ENCODE measurements at places on chromosomes 4 and X. TPM values are rescaled to one million over a fixed set of nuclear protein-coding genes. Genes with fewer than 3 reads are reported as not detected.

The SASH3 gene
- total RNA-seq: 5.0 TPM

The OPN1MW3 gene
- not detected for total RNA-seq

The LNX1 gene
- 2.3 TPM for total RNA-seq

The AFF1 gene
- 85.0 TPM for total RNA-seq

The ITGB1BP2 gene
- 9.9 TPM for total RNA-seq

The CXXC4 gene
- total RNA-seq: 2.2 TPM

The PAGE2B gene
- total RNA-seq: not detected

The FAT4 gene
- total RNA-seq: 62.8 TPM

The RS1 gene
- not detected for total RNA-seq

The GLOD5 gene
- total RNA-seq: not detected

The PPP4R3C gene
- total RNA-seq: not detected

GRCh38 chr4:86107112-86107511 lies 252.7 kb downstream of the MAPK10 start:
- peaks cover 13% of the 10 kb centered on the region for H3K4me1 ChIP-seq
- H3K4me3 ChIP-seq: no peak overlapping the region
- no peaks in the 10 kb centered on the region for H3K27me3 ChIP-seq
- H3K36me3 ChIP-seq: no peaks in the 10 kb centered on the region
- no peak overlapping the region for H3K27ac ChIP-seq

DNA sequence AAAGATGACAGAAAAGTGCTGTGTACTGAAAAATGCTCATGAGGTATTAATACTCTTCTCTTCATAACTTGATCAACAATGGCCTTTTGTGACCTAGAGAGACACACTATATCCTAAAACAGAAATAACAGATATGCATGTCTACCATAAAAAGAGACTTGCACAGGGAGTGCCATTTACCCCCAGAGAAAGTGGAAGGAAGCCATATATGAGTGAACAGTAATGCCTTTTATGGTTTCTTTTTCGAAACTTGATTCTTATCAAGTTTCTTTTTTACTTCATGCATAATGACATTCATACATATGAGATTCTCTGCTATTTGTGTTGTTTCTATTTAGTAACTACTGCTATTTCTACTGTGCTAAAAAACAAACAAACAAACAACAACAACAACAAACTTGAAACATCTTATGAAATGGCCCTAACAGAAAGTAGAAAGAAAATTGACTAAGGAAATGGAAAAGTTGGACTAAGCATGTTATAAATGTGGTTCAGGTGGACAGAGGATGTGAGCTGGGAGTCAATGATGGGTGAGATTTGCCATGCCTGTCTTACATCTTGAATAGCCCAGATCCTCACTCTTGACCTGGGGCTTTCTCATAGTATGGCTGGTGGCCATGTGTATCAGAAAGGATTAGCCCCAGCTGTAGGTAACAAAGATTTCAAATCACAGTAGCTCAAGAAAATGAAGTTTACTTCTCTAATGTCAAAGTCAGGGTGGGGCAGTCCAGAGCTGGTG lies 43.8 kb downstream of the GEMIN8 start:
- no peak overlapping the region for H3K27ac ChIP-seq
- H3K36me3 ChIP-seq: no peaks in the 10 kb centered on the region
- H3K4me1 ChIP-seq: no peaks in the 10 kb centered on the region

DNA sequence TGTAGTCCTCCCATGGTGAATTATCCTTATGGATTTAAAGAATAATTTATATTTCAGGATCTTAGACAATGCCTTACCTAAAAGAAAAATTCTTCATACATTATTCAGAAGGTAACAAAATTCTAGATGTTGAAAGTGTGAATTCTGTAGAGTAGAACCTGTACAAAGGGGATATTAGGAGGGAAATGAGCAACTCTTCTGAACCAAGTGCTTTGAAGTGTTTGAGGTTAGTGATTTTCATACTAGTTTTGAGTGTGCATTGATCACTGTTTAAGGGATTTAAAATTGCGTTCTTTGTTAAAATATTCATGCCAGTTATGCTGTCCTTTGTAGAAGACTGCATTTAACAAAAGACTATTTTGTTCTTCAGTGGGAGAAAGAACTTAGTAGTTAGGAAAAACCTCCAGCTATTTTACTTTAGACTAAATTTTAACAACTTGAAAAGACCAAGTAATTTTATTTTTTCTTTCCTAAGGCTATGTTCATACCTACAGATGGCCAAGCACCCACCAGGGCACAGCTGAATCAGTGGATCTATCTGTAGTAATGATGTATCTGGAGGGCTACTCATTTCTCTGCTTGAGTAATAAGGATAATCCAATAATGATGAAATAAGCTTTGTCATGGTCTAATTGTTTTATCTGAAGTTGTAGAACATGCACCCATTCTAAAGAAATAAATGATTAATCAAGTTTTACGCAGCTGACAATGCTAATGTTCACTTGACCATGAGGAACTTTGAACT lies 134.3 kb upstream of the RPS6KA6 start:
- H3K27ac ChIP-seq: no peak overlapping the region
- no peak overlapping the region for H3K4me3 ChIP-seq
- H3K4me1 ChIP-seq: no peaks in the 10 kb centered on the region
- DNase-seq: no peak
- no peaks in the 10 kb centered on the region for H3K27me3 ChIP-seq

GRCh38 chrX:71872542-71873458 lies 37.8 kb upstream of the NHSL2 start:
- no peaks in the 10 kb centered on the region for H3K36me3 ChIP-seq
- no peak overlapping the region for H3K4me3 ChIP-seq
- no peak overlapping the region for H3K27ac ChIP-seq
- no peaks in the 10 kb centered on the region for H3K27me3 ChIP-seq

DNA sequence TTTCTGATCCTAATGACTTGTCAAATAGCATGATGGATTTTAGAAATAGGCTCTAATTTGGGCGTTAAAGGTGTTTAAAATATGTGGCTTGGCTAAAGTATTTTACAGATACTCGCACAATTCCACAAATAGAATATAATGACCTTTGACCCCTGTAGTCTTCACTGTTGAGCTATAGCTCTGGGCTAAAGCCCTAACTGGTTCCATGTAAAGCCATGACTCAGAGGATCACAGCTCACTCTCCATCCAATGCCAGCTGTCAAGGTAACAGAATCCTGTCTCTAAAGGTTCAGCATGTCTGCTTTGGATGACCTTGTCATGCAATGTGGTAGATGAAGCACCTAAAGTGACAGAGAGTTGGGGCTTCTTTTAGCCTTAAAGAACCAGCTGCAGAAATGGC lies 42.5 kb downstream of the TLR10 start:
- no peak for DNase-seq
- H3K27ac ChIP-seq: no peak overlapping the region

DNA sequence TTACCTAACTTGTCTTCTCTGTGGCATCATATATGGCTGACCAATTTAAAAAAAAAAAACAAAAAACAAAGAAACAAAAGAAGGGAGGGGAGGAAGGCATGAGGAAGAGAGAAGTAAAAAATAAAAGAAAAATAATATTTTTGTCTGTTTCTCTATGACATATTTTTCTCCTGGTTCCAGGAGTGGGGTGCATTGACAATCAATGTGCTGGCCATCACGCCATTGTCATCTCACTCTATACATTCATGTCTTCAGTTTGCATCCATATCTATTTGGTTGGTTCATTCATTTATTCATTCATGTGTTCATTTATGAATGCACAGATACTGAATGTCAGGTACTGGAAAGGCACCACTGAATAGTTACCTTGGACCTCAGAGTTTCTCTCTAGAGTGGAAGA lies 183.4 kb downstream of the DCHS2 start:
- no peaks in the 10 kb centered on the region for H3K4me1 ChIP-seq
- H3K4me3 ChIP-seq: no peak overlapping the region
- H3K27me3 ChIP-seq: no peaks in the 10 kb centered on the region
- H3K27ac ChIP-seq: no peak overlapping the region
- DNase-seq: no peak

- no peaks in the 10 kb centered on the region for H3K36me3 ChIP-seq
- peak overlapping the region; percentile 96 for H3K4me3 ChIP-seq
- H3K27me3 ChIP-seq: no peaks in the 10 kb centered on the region
Observed at GRCh38 chr4:150581641-150582051, 305 bp upstream of the MAB21L2 start.

DNA sequence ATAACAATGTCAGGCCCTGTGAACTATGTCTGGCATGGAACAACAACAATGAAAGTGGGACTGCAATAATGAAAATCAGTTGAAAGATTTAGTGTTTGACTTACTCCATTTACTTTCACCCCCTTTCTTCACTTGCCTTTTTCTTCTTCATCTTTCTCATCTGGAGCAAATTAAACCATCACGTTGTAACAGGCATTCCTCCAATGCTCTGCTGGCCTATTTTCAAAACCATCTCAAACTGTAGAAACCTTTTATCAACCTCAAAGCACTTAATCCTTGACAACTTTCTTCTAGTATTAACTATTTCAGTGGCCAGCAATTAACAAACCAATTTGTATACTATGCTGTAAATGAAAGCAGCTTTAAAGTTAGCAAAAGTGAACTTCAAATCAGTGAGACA lies 8.3 kb downstream of the KLHL13 start:
- H3K36me3 ChIP-seq: no peaks in the 10 kb centered on the region
- H3K27me3 ChIP-seq: no peaks in the 10 kb centered on the region
- H3K27ac ChIP-seq: no peak overlapping the region
- DNase-seq: no peak

DNA sequence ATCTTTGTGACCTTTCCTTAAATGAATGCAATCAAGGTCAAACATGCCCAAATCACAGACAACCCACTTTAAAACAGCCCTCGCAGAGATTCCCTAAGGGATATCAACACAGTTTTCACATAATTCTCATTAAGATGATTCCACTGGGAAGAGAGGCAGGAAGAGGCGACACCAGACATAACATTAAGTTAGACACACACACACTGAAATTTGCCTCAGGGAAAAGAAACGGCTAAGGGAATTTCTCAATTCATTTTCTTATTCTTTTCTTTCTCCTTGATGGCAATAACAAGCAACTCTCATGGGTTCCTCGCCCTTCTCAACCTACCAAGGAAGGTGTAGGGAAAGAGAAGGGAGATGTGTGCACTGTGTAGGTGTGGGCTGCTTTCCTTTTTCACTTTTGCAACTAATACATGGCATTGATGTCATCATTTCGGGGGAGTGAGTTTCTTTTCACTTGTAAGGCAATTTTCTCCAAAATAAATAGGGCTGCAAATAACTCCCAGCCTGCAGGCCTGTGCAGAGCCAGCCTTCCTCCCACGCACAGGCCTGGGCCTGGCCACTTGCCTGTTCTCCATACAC lies 41.4 kb downstream of the SOD3 start:
- no peaks in the 10 kb centered on the region for H3K4me1 ChIP-seq
- H3K27me3 ChIP-seq: no peaks in the 10 kb centered on the region
- H3K27ac ChIP-seq: no peak overlapping the region
- H3K4me3 ChIP-seq: no peak overlapping the region
- DNase-seq: no peak

DNA sequence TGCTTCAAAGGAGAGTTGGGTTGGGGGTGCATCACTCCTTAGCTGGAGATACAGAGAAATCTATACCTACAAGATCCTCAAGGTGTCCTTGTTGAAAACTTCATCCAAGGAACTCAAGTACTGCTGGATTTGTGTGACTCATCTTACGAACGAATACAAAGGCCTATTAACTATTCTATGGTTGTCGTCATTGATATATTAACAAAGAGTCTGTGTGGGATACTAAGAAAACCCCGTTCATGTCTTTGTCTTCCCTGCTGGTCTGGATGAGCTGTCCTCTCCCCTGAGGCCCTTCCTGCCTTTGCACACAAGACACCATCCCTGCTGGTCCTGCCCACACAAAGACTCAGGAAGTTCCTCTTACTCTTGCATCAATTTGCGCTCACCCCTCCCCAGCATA lies 54.9 kb upstream of the IRF2 start:
- H3K36me3 ChIP-seq: no peaks in the 10 kb centered on the region
- no peak for DNase-seq
- no peak overlapping the region for H3K4me3 ChIP-seq
- H3K27me3 ChIP-seq: no peaks in the 10 kb centered on the region
- no peak overlapping the region for H3K27ac ChIP-seq
- H3K4me1 ChIP-seq: peaks cover 7% of the 10 kb centered on the region

DNA sequence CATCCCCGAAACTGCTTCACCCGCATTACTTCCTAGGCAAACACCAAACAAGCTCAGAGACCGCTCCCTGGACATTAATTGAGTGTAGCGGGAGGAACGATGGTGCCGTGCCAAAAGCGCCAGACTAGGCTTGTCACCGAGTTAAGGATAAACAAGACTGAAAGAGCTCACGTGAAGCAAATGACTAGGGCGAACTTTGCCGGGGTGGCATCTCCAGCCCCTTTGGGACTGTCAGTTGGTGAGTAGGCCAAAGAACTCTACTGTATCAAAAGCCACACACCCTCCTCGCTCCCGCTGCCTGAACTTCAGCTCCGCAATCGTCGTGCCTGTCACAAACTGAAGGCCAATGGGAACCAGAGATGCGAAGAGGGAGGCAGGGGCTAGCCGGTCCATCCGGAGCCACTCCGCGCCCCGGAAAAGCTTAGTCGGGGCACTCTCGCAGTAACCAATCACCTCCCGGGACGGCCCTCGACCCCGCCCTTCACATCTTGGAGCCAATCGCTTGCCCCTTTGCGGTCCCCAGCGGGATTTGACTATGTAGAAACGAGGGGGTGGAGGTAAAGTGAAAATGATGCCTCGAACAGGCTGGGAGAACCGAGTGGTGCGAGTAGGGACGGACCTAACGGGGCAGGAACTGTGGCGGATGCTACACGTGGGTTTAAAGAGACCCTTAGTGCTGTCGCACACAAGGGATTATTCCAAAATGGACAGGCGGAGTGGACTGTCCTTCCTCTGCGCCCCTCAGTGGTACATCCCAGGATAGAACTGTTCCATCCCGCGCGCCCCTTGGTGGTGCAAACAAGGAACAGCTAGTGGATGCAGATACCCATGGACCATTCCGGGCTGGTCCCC lies 37.0 kb upstream of the FAM156A start:
- peaks cover 10% of the 10 kb centered on the region for H3K4me1 ChIP-seq
- H3K4me3 ChIP-seq: peak overlapping the region; percentile 36
- no peaks in the 10 kb centered on the region for H3K27me3 ChIP-seq

DNA sequence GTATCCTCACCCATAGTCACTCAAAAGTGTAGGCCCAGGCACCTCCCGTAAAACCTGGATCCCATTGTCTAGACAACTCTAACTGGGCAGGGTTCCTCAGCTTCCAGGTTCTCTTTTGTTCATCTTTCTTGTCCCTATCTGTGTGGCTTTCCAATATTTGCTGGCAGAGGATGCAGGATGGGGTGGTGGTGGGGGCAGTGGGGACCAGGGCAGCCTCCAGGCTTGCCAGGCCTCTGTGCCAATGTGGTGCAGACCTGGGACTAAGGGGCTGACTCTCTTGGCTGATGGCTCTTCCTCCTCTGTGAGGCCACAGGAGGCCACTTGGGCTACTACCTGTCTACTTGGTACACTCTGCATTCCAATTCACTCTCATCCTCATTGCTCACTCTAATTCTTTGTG lies 76.4 kb downstream of the NBDY start:
- peaks cover 3% of the 10 kb centered on the region for H3K4me1 ChIP-seq
- H3K36me3 ChIP-seq: no peaks in the 10 kb centered on the region
- DNase-seq: no peak
- H3K27ac ChIP-seq: no peak overlapping the region
- H3K4me3 ChIP-seq: no peak overlapping the region
